ENCODE measurements at places on chromosomes 13 and 19.

GRCh38 chr13:98626298-98626935 lies 49.5 kb upstream of the STK24 start:
- H3K27ac ChIP-seq = no peak overlapping the region
- H3K36me3 ChIP-seq = no peaks in the 10 kb centered on the region
- no peaks in the 10 kb centered on the region for H3K4me1 ChIP-seq

- H3K4me1 ChIP-seq = no peaks in the 10 kb centered on the region
- no peak overlapping the region for H3K27ac ChIP-seq
- no peaks in the 10 kb centered on the region for H3K27me3 ChIP-seq
Observed at GRCh38 chr13:34578471-34578870, 363.6 kb upstream of the NBEA start.

DNA sequence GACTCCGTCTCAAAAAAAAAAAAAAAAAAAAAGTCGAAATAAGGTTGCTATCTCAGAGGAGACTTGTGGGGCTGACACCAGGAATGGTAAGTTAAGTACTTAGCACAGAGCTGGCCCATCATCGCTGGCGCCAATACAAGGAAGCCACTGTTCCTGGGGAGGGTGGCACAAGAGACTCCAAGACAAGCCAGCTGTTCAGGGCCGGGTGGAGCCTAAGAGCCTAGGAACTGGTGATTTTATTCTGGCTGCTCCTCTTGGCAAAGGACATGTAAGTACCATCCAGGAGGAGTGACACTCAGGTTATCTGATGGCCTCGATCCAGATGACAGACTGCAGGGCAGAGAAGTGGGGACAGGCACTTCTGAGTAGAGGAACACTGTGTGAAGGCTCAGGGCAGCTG lies 3.8 kb downstream of the ELOF1 start:
- H3K4me1 ChIP-seq = peaks cover 7% of the 10 kb centered on the region
- no peaks in the 10 kb centered on the region for H3K36me3 ChIP-seq
- no peak overlapping the region for H3K4me3 ChIP-seq

DNA sequence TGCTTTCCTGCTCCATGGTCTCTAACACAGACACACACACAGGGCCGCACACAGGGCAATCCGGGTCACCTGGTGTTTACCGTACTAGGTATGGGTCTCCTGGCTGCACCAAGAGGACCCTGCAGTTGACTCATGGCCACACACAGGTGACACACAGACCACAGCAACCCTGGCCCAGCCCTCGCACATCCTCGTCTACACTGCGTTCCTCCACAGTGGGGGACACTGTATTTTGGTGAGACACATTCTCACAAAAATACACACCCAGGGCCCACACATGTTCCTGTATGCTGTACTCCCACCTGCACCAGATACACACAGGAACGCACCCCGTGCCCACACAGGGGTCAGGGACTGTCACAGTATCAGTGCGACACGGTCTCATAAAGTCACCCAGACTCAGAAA lies 12.8 kb downstream of the PDE4A start:
- no peaks in the 10 kb centered on the region for H3K36me3 ChIP-seq
- DNase-seq = no peak
- H3K27ac ChIP-seq = no peak overlapping the region
- no peaks in the 10 kb centered on the region for H3K27me3 ChIP-seq

DNA sequence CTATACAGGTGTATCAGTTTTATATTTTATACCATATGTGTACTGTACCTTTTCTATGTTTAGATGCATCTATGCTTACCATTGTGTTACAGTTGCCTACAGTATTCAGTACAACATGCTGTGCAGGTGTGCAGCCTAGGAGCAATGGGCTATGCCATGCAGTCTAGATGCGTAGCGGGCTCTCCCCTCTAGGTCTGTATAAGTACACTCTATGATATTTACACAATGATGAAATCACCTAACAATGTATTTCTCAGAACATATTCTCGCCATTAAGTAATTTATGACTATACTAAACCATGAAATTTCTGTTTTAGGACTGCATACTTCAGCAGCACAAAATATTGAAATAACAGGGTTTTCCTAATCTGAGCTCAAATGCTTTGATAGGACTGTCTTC lies 179.6 kb downstream of the RFC3 start:
- no peaks in the 10 kb centered on the region for H3K27me3 ChIP-seq
- no peaks in the 10 kb centered on the region for H3K36me3 ChIP-seq
- H3K4me3 ChIP-seq = no peak overlapping the region
- H3K4me1 ChIP-seq = no peaks in the 10 kb centered on the region
- H3K27ac ChIP-seq = no peak overlapping the region

DNA sequence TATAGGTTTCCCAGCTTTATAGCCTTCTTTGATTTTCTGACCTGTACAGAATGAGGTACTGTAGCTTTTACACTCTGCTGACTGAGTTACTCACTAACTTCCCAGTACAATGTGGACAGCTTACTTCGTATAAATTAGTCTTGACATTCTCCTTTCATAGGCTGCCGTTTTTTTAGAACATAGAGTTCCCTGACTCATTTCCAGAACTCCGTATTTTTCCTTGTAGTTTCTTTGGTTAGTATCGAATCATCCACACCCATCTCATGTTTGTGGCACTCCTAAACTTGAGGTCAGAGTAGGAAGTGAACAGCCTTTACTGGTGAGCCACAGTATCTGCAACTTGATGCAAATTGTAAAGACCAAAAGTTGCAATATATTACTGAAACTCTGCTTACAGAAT lies 303.9 kb downstream of the SLITRK5 start:
- H3K27me3 ChIP-seq = no peaks in the 10 kb centered on the region
- H3K36me3 ChIP-seq = no peaks in the 10 kb centered on the region
- H3K4me1 ChIP-seq = no peaks in the 10 kb centered on the region
- no peak overlapping the region for H3K4me3 ChIP-seq
- no peak for DNase-seq

GRCh38 chr19:5026706-5027273 lies 57.9 kb downstream of the KDM4B start:
- H3K36me3 ChIP-seq = no peaks in the 10 kb centered on the region
- no peak overlapping the region for H3K4me3 ChIP-seq
- H3K27ac ChIP-seq = no peak overlapping the region
- H3K4me1 ChIP-seq = no peaks in the 10 kb centered on the region
- DNase-seq = no peak

DNA sequence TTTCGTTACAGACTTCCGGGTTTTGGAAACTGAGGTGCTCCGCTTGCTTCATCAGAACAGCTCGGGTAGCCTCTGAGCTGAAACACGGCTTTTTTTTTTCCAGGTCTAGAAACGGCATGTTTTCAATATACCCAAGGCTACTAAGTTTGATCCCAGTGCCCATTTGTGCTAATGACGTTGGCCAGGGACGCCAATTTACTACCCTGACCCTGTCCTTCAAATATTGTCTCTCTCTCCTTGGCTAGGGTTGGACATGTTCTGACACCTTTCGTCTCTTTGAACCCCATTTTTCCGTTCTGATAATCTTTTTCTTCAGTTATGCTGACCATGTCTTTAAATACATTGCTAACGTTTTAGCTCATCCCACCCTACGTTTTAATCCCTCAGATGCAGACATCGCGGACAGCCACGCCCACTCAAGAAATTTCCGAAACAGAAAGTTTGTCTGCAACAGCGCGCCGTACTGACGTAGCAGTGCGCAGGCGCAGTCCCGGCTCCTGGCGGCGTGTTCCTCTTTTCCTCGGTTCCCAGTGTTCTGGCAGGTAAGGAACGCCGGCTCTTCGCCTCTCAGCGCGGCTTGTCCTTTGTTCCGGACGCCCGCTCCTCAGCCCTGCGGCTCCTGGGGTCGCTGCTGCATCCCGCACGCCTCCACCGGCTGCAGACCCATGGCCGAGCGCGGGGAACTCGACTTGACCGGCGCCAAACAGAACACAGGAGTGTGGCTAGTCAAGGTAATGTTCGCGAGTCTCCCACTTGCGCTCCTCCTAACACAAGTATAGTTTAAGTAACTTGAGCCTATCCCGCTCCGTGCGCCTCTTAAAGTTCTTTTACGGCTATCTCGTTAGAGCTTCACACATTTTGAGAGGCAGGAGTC lies at the start of gene GTF2F2:
Gene GTF2F2 (plus strand): TSS at position 520 of the 874 bp plus-strand sequence. CDS start 146 bp downstream, at position 666.
- peak; percentile 91 for DNase-seq
- peak within 1 kb of the TSS; percentile 72 for H3K27ac ChIP-seq
- no peaks in the 10 kb centered on the region for H3K36me3 ChIP-seq
- H3K4me3 ChIP-seq = peak within 1 kb of the TSS; percentile 81

DNA sequence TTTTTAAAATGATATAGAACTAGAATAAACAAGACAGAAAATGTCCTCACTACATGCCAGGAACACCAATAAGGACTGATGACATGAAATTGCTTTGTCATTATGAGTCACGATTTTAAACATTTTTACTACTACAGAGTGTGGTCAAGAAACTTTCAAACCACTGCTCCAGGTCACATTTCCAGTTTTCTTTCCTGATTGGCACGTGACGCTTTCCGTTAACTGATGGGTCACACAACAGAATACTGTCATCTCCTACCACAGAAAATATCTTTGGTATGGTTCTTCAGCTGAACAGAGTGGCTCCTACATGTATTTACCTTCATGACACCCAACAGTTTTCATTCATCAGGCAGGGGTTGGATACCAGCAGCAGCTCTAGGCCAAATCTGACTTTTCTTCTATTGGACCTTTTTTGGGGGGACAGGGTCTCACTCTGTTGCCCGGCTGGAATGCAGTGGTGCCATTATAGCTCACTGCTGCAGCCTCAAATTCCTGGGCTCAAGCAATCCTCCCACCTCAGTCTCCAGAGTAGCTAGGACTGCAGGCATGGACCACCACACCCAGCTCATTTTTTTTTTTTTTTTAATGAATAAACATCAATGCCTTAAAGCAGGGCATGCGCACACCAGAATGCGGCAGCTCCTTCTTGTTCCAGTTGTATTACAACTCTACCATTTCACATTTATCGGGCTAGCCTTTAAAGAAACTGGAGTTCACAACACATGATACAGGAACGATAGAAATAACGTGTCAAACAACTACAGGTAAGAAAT lies 147.4 kb downstream of the RNF17 start:
- H3K4me1 ChIP-seq = peaks cover 4% of the 10 kb centered on the region
- no peaks in the 10 kb centered on the region for H3K36me3 ChIP-seq
- no peak for DNase-seq

GRCh38 chr13:92843549-92843948 lies 383.1 kb upstream of the GPC6 start:
- no peaks in the 10 kb centered on the region for H3K4me1 ChIP-seq
- H3K36me3 ChIP-seq = no peaks in the 10 kb centered on the region
- DNase-seq = no peak
- H3K27ac ChIP-seq = no peak overlapping the region
- H3K27me3 ChIP-seq = no peaks in the 10 kb centered on the region

DNA sequence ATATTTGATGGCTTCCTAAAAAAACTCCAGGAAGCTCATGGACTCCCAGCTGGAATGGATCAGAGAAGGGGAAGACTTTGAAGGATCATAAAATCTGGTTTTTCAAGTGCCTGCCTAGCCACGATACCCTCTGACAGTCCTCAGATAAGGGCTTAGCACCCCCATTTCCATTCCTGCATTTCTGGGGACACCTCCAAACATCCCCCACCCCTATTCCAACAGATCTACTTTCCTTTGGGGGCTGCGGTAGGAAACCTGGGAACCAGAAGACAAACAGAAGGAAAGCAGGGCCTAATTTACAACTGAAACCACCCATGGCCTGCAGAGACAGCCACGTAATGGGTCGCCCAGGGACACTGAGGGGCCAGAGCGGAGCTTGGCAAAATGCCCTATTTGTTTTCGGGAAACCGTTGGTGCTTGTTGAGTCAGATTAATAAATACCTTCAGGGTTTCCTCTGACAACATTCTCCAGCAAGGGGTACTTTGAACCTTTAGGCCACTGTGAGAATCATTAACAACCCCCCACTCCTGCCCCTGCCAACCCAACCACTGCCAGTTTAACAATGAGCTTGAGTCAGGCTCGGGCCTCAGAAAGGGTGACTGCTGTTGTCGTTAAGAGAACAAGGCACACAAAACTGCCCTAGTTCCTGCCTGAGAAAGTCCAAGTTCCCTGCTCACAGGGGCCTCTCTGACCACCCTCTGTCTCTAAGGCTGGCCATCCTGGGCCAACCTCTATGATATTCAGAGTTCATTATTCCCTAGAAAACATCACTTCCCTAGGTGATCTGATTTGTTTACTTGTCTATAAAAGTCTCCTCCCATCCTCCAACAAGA lies 23.5 kb downstream of the RHPN2 start:
- peak; percentile 83 for DNase-seq
- H3K4me1 ChIP-seq = peaks cover 13% of the 10 kb centered on the region
- H3K4me3 ChIP-seq = no peak overlapping the region
- H3K27ac ChIP-seq = peak overlapping the region; percentile 79
- H3K36me3 ChIP-seq = no peaks in the 10 kb centered on the region

DNA sequence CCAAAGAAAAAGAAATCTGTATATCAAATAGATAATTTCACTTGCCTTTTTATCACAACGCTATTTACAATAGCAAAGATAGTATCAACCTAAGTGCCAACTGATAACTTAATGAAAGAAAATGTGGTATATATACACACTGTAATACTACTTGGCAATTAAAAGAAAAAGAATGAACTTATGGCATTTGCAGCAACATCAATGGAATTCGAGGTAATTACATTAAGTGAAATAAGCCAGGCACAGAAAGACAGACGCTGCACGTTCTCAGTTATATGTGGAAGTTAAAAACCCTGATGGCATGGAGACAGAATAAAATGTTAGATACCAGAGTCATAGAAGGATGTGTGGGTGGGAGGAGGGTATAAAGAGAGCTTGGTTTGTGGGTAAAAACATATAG lies 1260.5 kb upstream of the PCDH9 start:
- H3K27ac ChIP-seq = no peak overlapping the region
- no peak for DNase-seq
- H3K4me3 ChIP-seq = no peak overlapping the region
- H3K27me3 ChIP-seq = no peaks in the 10 kb centered on the region
- H3K4me1 ChIP-seq = no peaks in the 10 kb centered on the region

DNA sequence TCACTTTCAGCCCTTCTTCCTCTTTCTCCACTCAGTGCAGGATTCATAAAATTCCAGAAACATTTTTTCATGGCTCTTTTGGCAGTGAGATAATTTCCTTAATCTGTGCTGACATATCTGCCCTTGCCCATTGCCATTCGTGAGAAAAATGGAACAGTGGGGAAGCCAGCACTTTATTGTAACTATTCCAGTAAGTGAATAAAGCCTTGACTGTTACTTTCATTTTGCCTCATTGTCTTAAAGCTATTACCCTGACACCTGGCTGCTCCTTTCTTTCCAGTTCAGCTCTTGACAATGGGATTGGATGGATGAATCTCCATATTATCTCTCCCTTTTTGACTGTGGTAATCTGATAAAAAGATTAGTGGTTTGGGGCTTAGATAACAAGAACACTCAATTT lies 1068.1 kb upstream of the PCDH20 start:
- no peak for DNase-seq
- H3K27ac ChIP-seq = no peak overlapping the region
- no peaks in the 10 kb centered on the region for H3K27me3 ChIP-seq
- H3K4me1 ChIP-seq = no peaks in the 10 kb centered on the region

Measured in colonic mucosa (tissue), 4 donors.